Activated naive CD4-positive, alpha-beta T cell treated with anti-CD3 and anti-CD28 coated beads, Interleukin-2, amount 50 U/mL, for 16 hours (primary cell): ENCODE measurements at places on chromosomes 5 and 9.

DNA sequence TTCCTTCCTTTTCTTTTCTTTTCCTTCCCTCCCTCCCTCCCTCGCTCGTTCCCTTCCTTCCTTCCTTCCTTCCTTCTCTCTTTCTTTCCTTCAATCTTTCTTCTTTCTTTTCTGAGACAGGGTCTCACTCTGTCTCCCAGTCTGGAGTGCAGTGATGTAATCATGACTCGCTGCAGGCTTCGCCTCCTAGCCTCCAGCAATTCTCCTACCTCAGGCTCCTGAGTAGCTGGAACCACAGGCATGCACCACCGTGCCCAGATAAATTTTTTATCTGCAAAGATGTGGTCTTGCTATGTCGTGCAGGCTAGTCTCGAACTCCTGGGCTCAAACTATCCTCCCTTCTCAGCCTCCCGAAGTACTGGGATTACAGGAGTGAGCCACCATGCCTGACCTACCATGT is 81.4 kb downstream of the SPATA31C2 start:
- DNase-seq = no peak

GRCh38 chr5:11420969-11421368 is 483.3 kb downstream of the CTNND2 start:
- DNase-seq = no peak

DNA sequence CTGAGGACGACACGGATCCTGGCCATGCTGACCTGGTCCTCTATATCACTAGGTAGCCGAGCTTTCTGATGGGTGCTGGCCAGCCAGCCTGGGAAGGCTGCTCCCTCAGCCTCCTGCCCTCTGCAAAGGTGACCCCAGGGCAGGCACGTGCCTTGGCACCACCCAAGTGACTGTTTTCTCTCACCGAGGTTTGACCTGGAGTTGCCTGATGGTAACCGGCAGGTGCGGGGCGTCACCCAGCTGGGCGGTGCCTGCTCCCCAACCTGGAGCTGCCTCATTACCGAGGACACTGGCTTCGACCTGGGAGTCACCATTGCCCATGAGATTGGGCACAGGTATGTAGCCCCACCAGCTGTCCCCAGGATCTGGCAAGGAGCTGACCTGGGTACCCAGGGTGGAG is 3.8 kb downstream of the ADAMTS13 start:
- DNase-seq = no peak

- no peak for DNase-seq
Observed at GRCh38 chr5:74040065-74040551, 414.1 kb downstream of the ARHGEF28 start.

- no peak for DNase-seq
Observed at GRCh38 chr5:107040907-107041306, 629.8 kb downstream of the EFNA5 start.

DNA sequence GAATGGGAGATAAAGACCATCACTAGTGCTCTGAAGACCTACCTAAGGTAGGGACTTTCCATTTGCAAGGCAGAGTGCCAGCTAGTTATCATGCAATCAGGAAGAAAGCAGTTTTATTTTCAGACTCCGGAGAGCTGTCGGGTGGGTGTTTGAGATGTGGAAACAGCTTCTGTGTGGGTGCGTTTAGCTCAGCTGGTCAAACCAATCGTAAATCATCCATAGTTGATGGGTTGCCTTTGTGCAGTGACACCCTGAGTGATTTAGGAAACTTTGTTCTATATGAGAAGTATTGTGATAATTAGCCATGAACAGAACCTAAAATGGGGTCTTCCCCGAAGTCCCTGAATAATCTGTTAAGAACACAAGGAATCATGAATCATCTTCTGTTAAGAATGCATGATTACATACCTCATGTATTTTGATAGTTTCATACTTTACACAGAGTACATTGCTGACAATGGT is 284.3 kb downstream of the ARHGAP26 start:
- DNase-seq = peak; percentile 16

DNA sequence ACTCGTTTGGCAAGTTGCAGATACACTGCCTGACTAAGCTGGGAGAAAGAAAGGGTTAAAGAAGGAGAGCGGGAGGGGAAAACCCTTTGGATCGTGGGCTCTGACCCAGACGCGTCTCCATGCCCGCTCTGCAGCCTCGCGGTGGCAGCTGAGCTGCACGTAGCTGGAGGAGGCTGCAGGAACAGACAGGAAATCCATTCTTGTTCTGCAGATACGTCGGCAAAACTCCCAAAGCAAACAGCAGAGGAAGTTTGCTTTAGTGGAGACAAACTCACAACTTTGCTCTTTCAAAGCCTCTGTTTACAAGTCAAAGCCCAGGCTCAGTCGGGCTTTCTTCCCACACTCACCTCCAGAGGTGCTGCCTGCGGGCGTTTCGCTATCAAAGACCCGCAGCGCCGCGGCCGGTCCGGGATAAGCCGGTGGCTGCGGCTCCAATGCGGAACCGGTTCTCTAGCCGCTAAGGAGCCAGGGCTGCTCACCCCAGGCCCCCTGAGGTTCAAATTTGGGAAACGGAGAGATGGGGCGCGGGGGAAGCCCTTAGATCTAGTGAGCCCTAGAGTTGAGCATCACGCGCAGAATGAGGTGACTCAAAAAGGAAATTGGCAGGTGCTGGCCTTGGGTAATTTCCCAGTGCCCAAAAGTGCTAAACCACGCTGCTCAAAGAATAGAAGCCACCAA is 60.7 kb downstream of the MAT2B start:
- peak; percentile 14 for DNase-seq

DNA sequence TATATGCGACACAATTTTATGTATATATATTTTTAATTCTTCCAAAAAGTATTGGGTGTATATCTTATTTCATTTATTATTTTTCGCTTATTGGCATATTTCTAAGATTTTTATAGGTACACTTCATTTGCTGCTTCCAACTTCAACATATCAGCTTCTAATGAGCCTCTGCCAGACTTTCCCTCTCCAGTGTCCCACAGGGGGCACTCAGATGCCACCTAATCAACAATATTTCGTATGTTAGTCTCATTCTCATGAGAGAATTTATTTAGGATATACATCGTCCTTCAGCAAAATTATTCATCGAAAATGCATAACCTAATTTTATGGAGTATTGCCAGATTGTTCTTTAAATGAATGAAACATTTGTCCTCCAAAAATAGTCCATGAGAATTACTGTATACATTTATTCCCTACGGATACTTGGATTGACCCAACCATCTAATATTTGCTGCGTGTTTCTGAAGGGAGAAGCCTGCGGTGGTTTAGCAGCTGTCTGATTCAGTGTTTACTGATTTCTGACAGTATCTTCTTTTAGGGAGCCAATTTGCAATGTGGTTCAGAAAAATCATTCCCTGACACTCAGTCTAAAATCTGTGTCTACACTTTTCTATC is 100.6 kb upstream of the SELENOP start:
- peak; percentile 61 for DNase-seq

DNA sequence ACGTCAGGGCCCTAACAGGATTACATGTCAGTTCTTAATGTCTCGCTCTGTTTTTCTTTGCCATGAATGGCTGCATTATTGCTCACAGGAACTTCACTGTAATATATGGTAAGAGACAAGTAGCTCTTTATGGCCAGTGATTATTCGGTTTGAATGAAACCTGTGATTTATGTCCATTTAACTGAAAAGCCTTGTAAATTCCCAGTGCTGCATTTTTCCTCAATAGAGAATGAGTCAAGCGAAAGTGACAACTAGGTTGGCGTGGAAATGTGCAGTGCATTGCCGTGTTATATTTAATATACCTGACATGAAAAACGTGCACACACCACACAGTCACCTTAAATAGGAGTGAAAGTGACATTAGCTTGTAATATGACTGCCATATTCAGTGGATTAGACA is 163.1 kb downstream of the PBX3 start:
- DNase-seq = no peak

DNA sequence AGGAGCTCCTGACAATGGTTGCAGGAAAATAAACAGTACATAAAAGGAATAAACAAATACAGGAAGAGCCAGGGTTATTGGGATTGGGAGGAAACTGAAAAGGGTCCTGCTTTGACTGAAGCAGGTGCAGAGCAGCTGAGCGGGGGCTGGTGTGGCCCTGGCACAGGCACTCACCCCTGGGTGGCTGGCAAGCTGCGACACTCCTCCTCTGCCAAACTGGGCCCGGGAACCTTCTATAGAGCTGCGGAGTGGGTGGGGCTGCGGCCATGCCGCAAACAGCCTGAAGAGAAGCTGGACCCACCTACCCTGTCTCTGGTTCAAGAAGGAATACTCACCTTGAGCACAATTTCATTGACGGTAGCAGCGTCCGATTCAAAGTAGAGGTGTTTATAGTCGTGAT is 182.5 kb downstream of the GAPVD1 start:
- no peak for DNase-seq

DNA sequence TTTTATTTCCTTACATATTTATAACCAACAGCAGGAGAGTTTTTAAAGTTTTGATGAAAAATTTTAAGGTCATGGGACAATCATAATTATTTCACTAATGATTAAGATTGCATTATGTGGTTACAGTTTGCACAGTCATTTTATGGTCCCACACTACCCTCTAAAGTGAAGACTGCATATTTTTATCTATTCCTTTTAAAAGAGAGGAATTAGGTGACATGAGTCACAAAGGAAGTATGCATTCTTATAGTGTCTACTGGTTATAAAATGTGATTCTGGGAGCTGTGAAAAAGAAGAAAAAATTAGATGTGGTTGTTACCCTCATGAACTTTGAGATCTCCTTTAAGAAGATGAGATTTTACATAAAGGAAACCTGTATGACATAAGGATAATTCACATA is 87.9 kb upstream of the GRIA1 start:
- DNase-seq = no peak

DNA sequence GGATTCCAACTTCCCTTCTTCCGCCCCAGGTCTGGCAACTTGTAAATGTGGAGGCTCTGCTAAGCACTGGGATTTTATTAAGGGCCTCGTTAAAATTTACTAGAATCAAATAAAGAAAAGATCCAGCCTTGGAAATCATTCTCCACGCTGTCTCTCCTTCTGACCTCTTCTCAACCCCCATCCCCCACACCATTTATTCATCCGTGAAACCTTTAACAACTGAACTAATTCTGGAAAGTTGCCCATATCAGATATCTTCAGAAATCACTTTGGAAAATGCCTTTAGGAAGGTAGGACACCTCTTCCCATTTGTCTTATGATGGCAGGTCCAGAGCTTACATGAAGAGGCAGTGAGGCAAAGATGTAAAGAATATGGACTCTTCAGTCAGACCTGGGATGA is 288.5 kb downstream of the SLIT3 start:
- no peak for DNase-seq

- no peak for DNase-seq
Observed at GRCh38 chr5:172936401-172936800, 22.8 kb upstream of the RPL26L1 start.

- no peak for DNase-seq
Observed at GRCh38 chr5:102087906-102088305, 208.2 kb downstream of the SLCO4C1 start.

DNA sequence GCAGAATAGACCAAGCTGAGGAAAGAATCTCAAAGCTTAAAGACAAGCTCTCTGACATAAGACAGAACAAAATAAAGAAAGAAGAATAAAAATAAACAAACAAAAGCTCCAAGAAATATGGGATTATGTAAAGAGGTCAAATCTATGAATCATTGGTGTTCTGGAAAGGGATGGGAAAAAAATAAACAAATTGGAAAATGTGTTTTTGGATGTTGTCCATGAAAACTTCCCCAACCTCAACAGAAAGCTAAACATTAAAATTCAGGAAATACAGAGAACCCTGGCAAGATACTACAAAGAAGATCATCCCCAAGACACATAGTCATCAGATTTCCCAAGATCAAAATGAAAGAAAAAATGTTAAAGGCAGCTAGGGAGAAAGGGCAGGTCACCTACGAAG is 662.0 kb upstream of the CDH18 start:
- DNase-seq = no peak
